ENCODE measurements at places on chromosomes 7 and 10.

DNA sequence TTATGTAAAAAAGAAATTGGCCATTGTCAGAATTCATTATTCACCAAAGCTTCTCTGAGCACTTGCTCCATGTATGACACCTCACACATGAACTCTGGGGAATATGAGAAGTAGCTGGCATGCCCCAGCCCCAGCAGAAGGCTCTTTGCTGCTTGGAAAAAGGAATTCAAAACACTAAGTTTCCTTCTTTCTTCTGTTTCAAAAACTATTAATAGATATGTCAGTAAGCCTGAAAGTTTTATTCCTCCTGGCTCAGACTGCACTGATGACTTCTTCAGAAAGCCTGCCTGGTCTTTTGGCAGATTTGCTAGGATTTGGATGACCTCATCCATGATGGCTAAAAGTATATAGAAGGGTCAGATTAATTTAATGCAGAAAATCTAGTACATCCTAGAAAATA lies 511.0 kb downstream of the GFRA1 start:
- no peak for DNase-seq

DNA sequence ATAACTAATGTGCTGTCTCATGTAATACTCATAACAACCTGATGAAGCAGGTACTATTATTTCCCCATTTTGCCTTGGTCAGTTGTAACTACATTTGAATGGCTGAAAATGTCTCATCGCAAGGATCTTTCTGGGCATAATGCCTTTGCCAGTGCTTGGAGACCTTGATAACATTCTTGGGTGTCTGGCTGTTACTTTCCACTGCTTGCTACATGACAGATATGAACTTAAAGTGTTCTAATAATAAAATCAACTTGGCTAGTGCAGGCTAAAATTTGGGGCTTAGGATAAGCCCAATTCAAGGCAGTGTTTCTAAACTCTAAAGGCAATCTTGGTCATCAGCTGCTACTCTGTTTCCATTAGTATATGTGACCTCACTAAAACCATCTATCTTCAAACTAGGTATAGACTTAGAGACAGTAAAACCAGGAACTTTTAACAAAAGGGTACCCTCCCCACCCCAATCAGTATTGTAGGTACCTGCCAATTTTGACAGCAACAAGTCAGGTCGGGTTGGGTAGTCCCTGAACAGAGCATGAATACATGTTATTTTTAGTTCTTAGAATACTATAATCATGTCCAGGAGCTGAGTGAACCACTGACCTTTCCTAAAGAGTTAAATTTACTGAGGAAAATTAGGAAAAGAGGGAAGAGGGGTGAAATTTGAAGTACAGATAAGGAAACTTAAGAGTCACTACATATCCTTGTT lies 68.2 kb upstream of the AHR start:
- no peak for DNase-seq

DNA sequence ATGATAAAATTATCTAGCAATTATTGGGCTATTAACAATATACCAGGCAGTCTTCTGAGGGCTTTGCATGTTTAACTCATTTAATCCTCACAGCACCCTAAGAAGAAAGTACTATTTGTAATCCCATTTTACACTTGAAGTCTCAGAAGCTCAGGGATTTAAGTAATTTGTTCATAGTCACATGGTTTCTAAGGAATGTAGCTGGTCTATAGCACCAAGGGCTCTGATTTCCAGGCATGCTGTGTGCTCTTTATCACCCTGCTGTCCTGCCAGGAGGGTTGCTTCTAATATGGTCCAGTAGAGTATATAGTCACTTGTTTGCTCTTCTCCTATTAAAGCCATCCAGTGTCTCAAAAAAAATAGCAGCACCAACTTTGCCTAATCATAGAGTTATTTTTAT lies 417.2 kb downstream of the PLXDC2 start:
- no peak for DNase-seq

- no peak for DNase-seq
Measured at GRCh38 chr10:60429084-60429849, 39.6 kb upstream of the ANK3 start.

- DNase-seq, result no peak
Measured at GRCh38 chr10:127577376-127578258, 28.5 kb downstream of the NPS start.

DNA sequence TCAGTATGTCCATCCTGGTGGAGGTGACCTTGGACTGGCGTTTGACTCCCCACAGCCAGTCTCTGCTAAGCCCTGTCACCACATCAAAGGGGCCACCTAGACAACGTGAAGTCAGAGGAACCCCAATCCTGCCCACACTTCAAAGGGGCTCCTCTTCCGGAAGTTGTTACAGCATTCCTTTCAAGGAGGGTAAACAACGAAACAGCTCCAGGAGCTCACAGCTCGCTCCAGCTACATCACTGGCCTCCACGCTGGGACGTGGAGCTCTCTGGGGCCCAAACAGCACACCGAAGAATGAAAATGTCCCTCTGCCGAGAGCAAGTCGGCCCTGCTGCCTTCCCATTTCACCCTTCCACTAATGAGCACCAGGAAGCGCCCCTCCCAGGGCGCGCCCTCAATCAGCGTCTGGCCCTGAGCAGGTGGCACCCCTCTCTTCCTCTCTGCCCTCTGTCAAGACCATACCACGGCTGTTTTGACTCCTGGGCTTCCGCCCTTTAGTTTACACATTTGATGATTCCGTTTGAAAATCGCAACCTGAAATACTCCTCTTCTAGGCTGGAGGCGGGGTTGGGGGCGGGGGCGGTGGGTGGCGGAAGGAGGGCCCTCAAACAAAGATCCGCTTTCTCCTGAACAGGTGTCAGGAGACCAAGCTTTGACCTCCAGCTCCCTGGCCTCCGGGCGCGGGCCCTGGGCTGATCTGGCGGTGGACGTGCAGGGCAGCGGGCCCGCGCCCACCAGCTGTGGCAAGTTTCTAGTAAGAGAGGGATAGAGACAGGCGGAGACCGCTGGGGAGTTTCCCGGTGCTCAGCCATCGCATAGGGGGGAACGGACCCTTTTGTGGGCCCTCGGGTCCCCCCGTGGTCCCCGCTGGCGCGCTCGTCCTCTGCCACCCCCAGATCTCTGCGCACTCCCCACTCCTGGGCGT lies 53.1 kb upstream of the KDM7A start:
- DNase-seq, result peak; percentile 82

GRCh38 chr10:12787297-12787696 lies 214.2 kb downstream of the CCDC3 start:
- no peak for DNase-seq

DNA sequence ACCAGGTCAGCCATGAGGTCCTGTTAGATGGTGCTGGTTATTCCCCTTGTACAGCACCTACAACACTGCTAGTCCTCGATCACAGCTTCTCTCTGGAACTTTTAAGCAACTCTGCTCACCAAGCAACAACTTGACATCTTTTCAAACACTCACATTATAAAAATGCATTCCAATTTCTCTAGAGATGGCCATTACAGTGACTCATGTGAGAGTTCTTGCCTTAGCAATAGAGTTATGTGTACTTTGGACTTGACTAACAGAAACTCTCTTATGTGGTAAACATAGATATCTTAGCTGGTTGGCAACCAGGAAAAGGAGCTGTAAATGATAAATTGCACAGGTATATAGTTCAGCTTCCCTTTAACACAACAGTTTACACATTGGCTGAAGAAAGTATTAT lies 122.2 kb downstream of the PDE1C start:
- no peak for DNase-seq

Data from CD4-positive, CD25-positive, alpha-beta regulatory T cell (primary cell).